Mucosa of gallbladder (tissue), 1 donor: ENCODE measurements at places on chromosomes 12 and 14.

GRCh38 chr12:42504049-42504448 is 85.5 kb downstream of the PRICKLE1 start:
- DNase-seq = peak; percentile 18

DNA sequence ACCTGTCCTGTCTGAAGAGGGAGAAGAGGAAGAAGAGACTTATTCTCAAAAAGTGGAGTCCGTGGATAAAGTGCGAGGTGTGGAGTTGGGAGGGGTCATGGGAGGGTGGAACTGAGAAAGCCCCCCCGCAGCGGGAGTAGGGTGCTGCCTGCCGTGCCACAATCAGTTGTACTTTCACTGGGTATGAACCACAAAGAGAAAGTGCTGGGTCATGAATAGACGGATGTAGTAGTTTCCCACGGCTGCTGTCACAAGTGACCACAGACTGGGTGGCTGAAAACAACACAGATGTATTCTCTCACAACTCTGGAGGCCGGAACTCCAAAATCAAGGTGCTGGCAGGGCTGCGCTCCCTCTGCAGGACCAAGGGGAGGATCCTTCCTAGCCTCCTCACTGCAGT is 5.5 kb downstream of the DNAH10 start:
- no peak for DNase-seq

- DNase-seq = no peak
Observed at GRCh38 chr12:75953312-75953906, 78.2 kb downstream of the PHLDA1 start.

- DNase-seq = no peak
Observed at GRCh38 chr12:76223869-76224268, 124.3 kb downstream of the BBS10 start.

DNA sequence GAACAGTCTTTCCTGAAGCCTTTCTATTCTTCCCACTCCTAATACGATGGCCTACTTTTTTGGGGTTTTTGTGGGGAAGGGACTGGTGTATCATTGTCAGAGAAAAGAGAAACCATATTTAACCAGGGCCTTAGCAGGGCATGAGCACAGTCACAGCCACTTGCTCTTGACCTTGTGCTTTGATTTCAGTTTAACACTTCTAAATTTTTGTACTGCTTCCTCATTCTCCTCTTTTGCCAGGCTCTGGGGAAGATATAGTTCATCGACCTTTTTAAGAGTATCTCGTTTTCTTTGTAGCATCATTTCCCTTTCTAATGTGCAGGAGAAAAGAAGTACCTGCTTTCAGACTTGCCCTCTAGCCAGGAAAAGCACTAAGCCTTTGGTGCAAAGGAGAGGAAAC is 2.2 kb downstream of the ZBTB1 start:
- DNase-seq = no peak

- no peak for DNase-seq
Observed at GRCh38 chr12:67720351-67720856, 71.9 kb downstream of the DYRK2 start.

GRCh38 chr12:116194935-116195431 is 82.5 kb downstream of the MED13L start:
- DNase-seq = no peak

GRCh38 chr14:50875359-50876070 is 3.7 kb downstream of the ABHD12B start:
- DNase-seq = no peak

DNA sequence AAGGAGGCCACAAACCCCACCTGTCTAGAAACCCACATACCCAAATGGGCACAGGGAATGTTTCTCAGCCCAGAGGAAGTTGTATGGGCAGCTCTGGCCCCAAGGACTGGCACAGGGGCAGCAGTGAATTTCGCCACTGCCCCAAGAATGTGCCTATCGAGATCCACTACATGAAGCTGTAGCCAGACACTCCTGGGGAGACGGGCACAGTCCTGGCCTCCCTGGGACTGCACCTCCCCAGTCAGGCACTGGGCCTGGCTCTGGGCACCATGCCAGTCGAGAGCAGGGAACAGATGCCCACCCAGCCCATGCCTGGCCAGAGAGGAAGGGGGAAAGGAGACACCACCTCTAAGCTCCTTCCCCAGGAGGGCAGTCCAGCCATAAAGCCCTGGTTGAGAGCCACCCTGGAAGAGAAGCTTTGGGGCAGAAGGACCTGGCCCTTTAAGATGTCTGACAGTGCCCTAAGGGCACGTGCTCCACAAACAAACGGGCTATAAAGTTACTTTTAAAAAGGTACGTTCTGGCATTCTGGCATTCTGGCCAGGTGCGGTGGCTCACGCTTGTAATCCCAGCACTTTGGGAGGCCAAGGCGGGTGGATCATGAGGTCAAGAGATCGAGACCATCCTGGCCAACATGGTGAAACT is 8.4 kb downstream of the ADCY6 start:
- no peak for DNase-seq

GRCh38 chr12:28569698-28570411 is 379.6 kb downstream of the CCDC91 start:
- no peak for DNase-seq

- no peak for DNase-seq
Observed at GRCh38 chr12:124920353-124920935, 6.0 kb upstream of the UBC start.

GRCh38 chr14:101933209-101933608 is 31.2 kb upstream of the DYNC1H1 start:
- DNase-seq = no peak

DNA sequence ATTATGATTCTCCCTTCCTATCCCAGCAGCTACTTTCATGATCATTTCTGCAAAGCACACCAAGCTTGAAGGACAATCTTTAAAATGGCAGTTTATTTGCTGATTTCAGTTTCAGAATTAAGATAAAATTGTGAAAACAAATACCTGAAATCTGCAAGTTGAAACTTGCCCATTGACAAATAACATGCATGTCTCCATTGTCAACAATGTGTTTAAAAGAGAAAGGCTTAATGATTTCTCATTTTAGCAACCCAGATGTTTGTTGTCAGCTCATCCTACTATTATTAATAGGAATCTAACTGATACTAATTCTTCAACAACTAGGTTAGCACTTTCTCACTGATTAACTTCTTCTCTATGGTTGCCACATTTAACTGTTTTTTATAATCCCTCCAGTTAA is 474.6 kb downstream of the PRKD1 start:
- DNase-seq = no peak
